T-helper 17 cell (primary cell): ENCODE measurements at places on chromosomes 11 and 22.

GRCh38 chr22:48881326-48881980 is 946.2 kb downstream of the BRD1 start:
- no peak for DNase-seq

- no peak for DNase-seq
These were observed 80.3 kb downstream of the TNRC6B start for GRCh38 chr22:40258017-40258416.

- no peak for DNase-seq
These were observed 137.0 kb upstream of the ANO3 start for GRCh38 chr11:26194881-26195280.

DNA sequence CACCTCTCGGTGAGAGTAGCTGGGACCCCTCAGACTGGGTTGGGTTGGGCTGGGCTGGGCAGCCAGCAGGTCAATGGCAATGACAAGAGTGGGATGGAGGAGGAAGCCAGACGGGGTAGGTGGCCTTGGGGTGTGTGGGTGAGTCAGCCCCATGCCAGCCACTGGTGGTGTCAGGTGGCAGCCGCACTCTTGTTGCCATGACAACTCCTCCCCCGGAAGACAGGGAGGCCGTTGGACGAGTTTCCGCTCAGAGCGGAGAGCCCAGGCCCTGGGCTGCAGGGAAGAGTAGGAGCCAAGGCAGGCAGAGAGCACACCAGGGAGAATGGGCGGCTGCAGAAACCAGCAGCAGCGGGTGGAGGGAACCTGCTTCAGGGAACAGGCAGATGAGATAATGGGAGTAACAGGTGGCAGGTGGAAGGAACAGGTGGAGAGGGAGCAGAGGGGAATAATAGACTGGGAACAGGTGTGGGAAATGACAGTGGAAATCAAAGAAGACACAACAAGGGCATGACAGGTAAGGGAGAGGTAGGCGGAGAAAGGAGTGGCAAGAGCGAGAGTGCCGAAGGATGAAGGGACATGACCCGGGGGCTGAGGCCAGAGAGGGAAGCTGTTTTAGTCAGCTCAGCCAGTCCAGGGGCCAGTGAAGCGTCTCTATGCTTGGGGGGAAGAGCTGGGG is 8.7 kb downstream of the SPTBN2 start:
- no peak for DNase-seq

DNA sequence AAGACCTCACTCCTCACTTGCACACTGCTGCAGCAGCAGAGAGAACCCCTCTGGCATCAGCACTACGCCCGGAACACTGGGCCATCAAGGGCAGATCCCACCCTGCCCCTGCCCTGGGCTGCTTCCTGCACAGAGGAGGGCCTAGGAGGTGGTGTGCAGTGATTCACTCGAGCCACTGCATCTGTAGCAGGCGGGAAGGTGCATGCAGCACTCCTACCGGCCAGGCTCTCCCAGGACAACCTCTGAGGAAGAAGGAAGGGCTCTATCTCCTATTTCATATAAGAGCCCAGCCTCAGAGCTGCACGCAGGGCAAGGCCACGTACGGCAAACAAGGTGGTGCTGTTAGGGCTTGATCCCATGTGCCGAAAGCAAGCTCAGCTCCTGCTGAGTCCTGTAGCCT is 14.2 kb downstream of the RANGAP1 start:
- DNase-seq: no peak

GRCh38 chr22:45139693-45140092 is 24.0 kb upstream of the NUP50 start:
- DNase-seq: no peak

DNA sequence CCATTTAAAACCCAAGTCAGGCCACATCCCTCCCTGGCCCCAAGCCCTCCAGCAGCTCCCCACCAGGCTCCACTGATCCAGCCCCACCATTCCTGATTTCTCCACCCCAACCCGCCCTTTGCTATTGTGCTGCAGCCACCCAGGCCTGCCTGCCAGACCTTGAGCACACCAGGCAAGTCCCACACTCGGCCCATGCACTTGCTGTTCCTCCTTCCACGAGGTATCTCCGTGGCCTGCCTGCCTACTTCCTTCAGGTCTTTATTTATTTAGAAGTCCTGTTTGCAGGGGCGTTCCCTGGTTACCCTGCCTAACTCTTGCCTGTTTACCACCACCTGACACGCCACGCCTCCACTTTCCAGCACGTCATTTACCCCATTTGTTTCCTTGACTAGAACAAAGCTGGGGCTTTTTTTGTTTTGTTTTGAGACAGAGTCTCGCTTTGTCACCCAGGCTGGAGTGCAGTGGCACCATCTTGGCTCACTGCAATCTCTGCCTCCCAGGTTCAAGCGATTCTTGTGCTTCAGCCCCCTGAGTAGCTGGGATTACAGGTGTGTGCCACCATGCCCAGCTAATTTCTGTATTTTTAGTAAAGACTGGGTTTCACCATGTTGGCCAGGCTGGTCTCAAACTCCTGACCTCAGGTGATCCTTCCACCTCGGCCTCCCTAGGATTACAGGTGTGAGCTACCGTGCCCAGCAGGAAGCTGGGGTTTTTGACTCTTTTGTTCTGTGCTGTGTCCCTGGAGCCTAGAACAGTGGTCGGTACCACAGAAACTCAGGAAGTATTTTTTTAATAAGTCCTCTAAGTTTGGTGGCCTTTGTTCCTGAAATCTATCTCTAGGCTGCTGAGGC is 6.7 kb downstream of the CENPM start:
- peak; percentile 85 for DNase-seq
